ENCODE measurements at places on chromosomes 5 and 9.

DNA sequence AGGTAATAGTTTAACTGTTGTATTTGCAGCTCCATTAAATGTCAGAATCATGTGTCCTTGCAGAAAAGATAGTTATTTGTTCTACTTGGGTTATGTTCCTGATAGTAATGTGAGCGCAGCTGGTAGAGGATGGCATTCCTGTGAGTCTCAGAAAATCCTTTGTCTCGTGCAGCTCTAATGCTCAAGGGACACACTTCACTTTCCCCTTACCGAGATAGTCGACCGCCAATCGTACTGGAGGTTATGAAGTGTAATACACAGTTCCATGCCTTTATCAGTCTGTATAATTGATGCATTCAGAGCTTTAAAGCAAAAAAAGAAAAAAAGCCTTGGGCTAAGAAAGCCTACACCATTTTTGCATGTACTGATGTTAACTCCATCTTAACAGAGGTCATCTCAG lies 60.2 kb upstream of the SRP19 start:
- no peak for DNase-seq

GRCh38 chr9:137206602-137207001 lies 1.1 kb downstream of the NDOR1 start:
- DNase-seq, result no peak

DNA sequence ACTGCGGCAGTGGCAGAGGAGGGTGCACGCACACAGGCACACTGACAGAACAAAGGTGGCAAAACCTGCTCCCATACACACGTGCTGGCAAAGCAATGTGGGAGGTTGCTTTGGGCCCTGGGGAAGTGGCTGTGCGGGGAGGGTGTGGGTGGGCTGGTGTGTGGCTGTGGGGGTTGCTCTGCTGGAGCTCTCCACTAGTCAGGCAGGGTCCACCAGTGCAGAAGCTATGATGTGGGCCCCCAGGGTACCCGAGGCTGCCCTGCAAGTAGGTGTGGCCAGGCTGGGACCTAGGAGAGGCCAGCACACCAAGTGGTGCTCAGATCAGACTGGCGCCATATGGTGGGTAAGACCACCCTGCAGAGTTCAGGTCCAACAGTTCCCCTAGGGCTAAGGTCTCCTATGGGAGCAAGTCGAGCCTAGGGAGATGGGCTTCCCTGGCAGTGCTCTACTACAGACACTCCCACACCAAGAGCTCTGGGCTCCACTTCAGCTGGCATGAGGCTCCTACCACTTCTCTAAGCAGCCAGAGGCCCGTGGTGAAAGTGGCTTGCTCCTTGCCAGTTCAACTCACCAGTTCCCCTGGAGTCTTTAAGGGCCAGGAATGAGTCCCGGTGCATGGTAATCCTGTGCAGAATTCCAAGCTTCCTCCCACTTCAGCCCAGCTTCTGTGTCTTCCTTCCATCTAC lies 46.2 kb upstream of the IFNE start:
- DNase-seq, result no peak

DNA sequence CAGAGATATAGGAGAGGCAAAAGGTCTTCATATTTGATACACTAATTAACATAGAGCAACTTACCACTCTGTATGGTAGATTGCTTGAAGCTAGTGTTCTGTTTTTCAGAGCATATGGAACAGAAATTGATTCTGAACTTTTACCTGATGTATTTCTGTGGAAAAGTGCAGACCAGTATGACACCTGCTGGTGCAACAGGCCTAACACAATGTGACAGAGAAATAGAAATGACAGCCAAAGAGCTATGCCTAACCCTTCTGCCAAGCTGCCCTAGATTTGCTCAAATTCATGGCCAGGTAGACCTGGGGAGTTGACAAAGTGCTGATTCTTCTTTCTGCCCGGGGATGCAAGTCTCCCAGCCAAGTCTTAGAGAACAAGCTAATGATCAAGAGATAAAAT lies 65.4 kb upstream of the RNF180 start:
- no peak for DNase-seq

GRCh38 chr5:969408-969839 lies 39.2 kb upstream of the NKD2 start:
- no peak for DNase-seq

- DNase-seq, result no peak
Measured at GRCh38 chr5:95727764-95728191, 3.4 kb upstream of the RHOBTB3 start.

DNA sequence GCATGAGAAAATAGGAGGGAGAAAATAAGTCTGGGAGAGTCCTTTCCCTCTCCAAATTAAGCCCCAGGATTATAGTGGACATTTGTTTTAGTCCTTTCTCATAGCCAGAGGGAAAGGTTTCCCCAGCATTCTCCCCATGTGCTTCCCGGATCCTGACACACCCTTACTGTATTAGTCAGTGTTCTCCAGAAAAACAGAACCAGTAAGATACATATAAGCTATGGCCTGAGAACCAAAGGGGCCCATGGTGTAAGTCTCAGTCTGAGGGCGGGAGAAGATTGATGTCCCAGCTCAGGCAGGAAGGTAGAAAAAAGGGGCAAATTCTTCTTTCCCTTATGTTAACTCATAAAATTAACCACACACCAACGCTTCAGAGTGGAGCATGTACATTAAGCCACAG lies 25.6 kb upstream of the SPATA31D4 start:
- DNase-seq, result no peak

DNA sequence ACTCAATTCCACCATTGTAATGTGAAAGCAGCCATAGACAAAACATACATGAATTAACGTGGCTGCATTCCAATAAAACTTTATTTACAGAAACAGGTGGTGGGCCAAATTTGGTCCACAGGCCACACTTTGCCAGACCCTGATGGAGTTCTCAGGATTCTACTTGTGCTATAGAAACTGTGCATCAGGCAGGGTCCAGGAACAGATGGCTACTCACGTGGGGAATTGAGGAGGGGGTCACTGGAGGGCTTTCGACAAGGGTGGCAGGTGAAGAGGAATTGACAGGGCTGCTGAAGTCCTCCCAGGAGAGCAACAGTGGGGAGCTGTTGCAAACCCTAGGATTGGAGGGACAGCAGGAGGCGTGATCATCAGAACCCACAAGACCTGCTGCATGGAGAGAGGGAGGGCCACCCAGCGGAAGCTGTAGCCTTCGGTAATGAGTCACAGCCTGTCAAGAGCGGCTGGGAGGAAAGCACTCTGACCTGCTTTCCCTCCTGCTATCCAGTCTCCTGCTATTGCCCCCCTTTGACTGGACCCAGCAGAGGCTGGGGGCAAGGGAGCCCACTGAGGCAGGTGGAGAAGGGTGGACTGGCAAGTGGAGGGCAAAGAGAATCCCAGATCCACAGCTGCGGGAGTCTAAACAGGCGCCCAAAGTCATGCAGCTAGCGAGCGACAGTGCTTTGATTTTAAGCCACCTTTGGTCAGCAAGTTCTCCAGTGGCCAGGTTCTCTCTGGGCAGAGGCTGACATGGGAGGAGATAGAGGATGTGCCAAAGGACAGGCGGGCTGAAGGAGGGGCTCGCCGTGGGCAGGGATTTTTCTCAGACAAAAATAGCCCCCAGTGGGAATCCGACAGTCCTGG lies 138.3 kb upstream of the SMIM23 start:
- no peak for DNase-seq

GRCh38 chr9:136654820-136655535 lies 7.7 kb upstream of the EGFL7 start:
- no peak for DNase-seq

DNA sequence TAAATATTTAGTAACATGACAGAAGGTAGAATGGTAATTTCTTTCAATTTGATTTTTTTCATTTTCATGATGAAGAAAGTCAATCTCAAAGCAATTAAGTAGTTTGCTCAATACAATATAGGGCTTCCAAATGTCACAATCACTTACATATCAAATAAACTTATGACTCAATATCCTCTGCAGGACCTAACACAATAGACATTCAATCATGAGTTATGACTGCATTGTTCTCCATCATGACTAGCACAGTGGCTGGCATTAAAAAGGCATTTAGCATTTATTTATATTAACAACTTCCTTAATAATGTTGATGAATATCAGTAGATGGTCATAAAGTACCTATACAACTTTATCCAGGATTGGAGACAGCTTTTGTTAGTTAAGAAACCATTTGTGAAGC lies 1499.6 kb downstream of the EFNA5 start:
- DNase-seq, result no peak

- peak; percentile 43 for DNase-seq
Measured at GRCh38 chr9:34591248-34591916, 1.9 kb upstream of the CNTFR start.

DNA sequence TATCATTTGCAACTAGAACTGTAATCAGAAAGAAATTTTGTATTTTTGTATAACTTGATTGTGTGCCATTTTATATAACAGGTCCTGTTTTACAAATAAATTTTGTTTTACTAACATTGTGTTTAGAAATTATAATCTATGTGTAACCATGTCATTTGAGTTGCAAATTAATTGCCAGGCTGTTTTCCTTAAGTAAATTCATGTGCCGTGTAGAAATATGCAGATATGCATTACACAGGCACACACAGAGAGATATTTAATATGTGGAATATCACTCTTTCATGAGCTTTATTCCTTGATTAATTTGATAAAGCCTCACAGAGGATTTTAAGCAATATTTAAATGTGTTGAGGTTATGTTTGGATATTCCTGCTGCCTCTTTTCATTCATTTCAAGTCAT lies 56.5 kb upstream of the FSD1L start:
- no peak for DNase-seq
